ENCODE measurements at places on chromosomes 1 and 21. TPM values are rescaled to one million over a fixed set of nuclear protein-coding genes. Genes with fewer than 3 reads are reported as not detected.

- no peak for DNase-seq
These were observed 994 bp upstream of the LAMTOR5 start for GRCh38 chr1:110408488-110408887.

GRCh38 chr1:115466433-115466832, 128.4 kb upstream of the NGF start:
- DNase-seq = no peak

- DNase-seq = no peak
These were observed 851.2 kb upstream of the ADAMTS5 start for GRCh38 chr21:27817902-27818623.

- no peak for DNase-seq
These were observed 78.9 kb downstream of the DSCAM start for GRCh38 chr21:40768056-40768455.

DNA sequence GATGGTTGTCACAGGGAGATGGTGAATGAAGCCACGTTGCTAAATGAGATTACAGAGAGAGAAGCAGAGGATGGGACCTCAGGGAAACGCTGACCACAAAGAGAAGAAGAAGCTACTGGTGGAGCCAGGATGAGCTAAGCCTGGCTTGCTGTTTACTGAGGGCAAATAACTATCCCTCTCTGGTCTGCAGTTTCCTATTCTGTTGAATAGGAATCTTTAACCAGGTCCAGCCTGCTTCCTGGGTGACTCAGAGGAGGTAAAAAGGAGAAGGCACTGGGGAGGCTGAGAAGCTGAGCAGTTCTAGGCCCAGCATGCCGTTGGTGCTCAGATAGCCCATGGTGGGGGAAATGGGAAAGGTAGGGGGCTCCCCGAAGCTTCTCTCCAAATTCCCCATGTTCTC, 29.6 kb downstream of the DMBX1 start:
- DNase-seq = no peak

DNA sequence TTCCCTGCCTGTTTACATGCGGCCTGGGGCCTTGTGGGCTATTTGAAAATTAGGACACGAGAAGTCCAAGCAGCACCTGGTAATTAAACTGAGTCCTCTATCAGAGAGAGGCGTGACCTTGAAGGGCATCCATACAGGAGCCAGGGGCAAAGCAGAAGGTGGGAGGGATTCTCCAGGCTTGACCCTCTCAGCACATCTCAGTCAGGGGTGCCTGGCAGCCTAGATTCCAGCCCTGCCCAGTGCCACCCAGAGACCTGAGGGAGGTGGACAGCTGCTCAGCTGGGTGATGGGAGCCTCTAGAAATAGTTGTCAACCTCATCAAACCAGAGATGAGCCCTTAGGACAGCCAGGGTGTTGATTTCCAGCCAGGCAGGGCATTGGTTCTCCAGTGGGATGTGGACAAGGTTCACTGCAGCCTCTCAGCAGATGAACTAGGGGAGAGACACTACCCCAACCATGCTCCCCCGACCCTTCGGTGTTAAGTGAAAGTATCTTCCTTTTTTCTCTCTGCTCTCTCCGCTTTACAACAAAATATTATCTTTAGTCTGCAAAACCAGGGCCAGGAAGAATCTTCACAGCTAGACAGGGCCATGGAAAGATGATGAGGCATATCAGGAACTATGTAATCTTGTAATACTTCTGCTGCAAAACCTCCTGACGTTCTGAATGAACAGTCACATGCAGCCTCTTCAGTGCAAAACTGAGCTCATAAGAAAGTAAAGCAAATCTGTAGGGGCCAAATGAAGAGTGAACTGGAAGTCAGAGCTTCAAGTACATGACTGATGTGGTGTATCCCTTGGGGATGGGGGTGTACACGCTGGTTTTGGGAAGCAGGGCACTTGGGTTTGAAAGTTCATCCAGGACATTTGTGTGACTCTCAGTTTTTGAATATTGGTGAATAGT, 35.9 kb upstream of the ATP5PO start:
- DNase-seq = no peak

DNA sequence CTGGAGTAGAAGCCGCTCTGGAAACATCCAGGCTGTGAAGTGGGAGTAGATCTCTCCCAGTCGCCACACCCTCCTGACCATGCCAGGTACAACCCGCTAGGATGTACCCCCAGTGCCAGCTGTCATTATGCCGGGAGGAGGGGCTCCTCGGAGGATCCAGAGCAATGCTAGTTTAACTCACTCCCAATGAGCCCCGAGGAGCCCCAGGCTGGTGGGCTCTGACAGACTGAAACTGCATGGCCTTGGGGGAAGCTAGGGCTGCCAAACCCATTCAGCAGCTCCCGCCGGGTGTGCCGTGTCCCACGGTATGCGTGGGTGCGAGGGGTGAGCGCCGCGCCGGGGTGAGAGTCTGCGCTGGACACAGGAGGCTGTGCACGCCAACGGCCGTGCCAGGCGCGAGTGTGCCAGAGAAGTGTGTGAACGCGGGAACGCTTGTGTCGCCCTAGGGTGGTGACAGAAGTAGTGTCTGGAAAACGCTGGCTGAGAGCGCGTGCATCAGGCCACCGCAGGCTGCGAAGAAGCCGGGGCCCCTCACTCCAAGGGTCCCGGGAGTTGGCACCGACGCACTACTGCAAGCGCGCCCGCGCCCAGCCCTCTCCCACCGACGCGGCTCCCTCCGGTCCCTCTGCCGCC, 177.1 kb upstream of the EDN2 start:
- peak; percentile 72 for DNase-seq

DNA sequence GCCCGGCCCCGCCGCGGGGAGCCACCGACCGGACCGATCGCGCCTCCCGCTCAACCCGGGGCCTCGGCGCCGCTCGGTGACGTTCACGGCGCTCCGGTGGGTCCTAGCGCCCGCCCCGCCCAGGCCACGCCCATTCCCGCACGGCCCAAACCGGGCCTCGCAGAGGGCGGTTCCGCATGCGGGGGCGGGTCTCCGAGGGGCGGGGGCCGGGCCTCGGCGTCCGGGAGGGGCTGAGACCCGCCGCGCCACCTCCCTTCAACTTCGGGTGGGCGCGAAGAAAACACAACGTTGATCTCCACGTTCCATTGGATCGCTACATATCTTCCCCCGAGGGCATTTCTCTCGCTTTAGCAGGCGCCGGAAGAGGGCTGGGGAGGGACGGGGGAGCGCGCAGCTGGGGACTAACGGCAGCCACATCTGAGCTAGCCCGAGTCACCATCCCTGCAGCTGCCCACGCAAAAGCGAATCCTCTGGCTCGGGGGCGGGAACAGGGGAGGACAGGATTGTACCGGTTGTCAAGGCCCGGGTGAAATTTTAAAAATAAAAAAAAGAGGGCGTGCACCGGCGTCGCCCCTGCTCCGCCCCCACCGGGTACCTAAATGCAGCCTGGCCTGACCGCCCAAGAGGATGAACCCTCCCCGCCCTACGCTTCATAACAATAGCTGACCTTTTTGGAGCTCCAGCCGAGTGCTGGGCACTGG, at the start of gene MAD2L2:
Gene MAD2L2, minus strand, starts transcription at position 78 of the 701 bp plus-strand sequence. CDS start 547 bp downstream, outside the sequence.
- DNase-seq = peak; percentile 37

DNA sequence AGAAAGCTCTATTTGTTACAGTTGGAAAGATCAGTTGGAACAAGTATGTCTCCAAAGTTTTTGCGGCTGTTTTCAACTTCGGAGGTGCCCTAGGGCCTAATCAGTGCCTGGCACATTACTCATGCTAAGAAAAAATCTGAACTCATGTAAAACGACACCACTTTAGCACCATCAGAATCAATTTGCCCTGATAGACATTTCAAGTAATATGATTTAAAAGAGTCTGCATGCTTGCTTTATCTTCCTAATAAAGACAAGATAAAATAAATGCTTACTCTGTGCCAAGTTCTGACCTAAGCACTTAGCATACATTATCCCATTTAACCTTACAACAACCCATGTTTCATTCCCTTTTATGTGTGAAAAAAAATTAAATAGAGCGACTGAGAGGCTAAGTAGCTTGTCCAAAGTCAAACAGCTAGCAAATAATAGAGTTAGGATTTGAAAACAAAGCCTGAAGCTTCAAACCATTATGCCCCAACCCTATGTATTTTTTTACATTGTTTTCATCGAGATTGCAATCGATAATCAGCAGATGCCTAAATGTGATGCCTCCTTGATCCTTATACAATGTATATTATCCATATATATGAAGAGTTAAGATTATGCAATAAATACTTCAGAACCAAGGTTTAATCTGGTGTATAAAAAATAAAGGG, 91.3 kb downstream of the DENND1B start:
- DNase-seq = no peak

DNA sequence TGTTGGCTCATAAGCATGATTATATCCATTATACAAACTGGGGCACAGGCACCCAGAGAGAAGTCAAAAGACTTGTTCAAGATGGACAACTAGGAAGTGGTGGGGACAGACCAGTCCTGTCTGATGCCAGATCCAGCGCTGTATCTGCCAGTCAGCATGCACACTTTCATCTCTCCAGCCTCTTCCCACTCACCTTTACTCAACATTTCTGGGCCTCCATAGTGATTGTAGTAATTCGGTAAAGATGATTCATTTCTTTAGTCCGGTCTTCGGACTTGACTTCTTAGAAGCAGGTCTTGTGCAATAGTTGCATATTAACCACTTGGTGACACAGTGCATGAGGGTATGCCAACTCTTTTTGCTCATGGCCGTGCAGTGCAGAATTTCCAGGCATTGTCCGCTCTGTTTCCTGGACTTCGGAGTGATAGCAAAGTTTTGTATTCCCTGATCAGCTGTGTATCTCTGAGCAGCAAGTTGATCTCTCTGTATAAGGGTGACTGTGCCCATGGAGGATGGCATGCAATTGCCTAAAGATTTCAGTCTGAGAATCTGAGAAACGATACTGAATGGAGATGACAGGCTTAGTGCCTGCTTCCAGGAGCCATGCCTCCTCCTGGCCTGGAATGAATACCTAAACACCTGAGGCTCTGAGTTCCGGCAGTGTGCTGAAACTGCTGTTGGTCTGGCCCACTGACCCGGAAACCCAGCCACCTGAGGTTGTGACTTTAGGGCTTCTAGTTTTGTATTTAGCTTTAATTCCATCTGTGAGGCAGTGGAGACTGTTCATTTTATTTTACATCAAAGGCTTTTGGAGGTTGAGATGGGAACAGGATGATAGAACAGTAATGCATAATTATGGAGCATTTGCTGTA, 39.0 kb downstream of the GALNT2 start:
- no peak for DNase-seq

- no peak for DNase-seq
These were observed 26.8 kb downstream of the RAB3B start for GRCh38 chr1:51963592-51964308.

GRCh38 chr1:46603858-46604549, at the start of gene MKNK1:
Gene MKNK1, minus strand, starts transcription at chr1:46604268. Its CDS starts 20,941 bp downstream, at chr1:46583327.
- peak; percentile 98 for DNase-seq

GRCh38 chr1:8866792-8867415, 11.6 kb downstream of the ENO1 start:
- no peak for DNase-seq

DNA sequence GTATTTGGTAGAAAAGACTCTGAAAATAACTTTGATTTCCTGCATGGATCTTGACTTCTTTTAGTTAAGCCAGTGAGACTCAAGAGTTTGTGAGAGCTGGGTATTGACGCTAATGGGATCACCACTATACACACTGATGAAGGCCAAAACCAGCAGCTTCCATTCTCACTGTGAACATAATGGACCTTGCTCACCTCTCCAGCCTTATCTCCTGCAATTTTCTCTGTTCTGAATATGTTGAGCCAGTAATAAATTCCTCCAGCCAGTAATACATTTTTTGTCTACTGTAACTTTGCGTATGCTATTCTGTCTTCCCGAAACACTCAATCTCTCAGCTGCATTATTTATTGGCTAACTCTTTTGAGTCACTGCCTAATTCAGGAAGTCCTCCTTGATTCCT, 111.6 kb upstream of the PPP2R5A start:
- no peak for DNase-seq

GRCh38 chr1:24968941-24969585, 39.0 kb upstream of the RUNX3 start:
- DNase-seq = no peak

DNA sequence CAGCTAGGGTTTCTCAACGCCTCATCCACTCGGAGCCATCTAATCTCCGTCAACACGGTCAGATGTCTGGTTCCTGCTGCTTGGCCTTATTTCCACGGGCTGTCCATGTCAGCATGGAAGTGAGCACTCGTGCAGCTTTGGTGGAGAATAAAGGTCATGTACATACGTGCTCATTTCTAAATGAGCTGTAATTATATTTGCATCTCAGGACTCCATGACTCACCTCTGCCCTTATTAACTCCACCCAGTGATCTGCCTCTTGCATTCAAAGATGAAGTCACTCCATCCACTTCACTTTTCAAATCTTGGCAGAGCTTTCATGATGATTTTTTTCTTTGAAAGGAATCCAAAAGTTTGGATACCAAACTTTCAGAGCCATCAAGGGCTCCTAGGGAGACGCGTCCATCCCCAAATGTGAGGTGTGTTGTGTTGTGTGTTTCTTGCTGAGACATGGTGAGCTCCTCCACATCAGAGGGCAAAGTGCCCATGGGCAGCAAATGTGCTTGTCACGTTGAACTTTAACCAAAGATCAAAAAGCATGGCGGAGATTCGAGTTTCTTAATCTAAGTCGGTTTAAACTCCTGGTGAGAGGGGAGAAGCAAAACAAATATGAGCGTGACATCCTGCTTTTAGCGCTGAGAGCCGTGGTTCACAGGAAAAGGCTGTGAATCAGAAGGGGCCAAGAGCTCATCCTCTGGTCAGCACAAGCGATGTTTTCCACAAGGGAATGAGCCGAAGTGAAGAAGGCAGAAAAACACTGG, 68.6 kb upstream of the ERRFI1 start:
- DNase-seq = no peak

DNA sequence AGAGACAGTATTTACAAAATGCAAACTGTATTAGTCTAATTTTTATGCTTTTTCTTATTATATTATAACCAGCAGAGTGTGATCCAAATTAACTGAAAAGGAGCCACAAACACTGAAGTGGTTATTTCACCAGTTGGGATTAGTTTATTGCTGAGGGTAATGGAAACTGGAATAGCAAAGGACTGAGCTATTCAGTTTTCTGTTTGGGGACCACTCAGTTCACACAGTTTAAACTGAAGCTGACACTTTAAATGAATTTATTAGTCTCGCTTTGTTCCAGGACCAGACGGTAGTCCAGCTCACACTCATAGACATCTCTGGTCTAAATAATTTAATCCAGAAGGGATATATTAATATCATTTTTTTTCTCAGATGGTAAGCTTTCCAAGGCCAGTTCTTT, 410.7 kb downstream of the LTN1 start:
- DNase-seq = no peak

- no peak for DNase-seq
These were observed 272.7 kb upstream of the CACYBP start for GRCh38 chr1:174726880-174727585.

LCE2B gene
- not detected for total RNA-seq

CFAP141 gene
- not detected for total RNA-seq

MMP23B gene
- total RNA-seq = 71.3 TPM

AMY1B gene
- total RNA-seq = not detected

EPHB2 gene
- 3.2 TPM for total RNA-seq

RNF220 gene
- 54.8 TPM for total RNA-seq

VWA5B1 gene
- total RNA-seq = not detected

KTI12 gene
- total RNA-seq = 10.3 TPM

AKT3 gene
- 38.0 TPM for total RNA-seq

RIPPLY3 gene
- total RNA-seq = not detected

ZP4 gene
- total RNA-seq = not detected
